Heart right ventricle (tissue), 16 donors: ENCODE measurements at places on chromosomes 3 and 15. TPM values are rescaled to one million over a fixed set of nuclear protein-coding genes. Genes with fewer than 3 reads are reported as not detected.

- no peak for DNase-seq
- no peak overlapping the region for H3K4me3 ChIP-seq
Measured at GRCh38 chr3:11480663-11481298, 162.9 kb downstream of the VGLL4 start.

DNA sequence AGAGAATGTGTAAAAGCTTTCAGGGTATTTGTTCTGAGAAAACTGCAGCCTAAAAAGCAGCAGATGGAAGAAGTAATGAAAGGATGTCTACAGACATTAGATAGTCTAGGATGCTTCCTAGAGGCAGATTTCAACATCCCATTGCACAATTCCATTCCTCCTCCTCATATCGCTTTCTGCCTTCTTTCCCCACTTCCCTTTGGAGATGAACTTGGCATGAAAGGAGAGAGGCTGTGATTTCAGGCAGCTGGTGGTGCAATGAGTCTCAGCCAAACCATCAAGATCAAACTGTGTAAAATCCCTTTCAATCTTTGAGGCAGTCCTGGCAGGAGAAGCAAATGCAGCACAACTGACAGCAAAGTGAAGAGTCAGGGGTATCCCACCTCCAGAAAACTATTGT, 438.7 kb upstream of the KCNMB2 start:
- no peaks in the 10 kb centered on the region for H3K36me3 ChIP-seq
- no peak for DNase-seq
- H3K4me1 ChIP-seq: no peaks in the 10 kb centered on the region
- H3K4me3 ChIP-seq: no peak overlapping the region

DNA sequence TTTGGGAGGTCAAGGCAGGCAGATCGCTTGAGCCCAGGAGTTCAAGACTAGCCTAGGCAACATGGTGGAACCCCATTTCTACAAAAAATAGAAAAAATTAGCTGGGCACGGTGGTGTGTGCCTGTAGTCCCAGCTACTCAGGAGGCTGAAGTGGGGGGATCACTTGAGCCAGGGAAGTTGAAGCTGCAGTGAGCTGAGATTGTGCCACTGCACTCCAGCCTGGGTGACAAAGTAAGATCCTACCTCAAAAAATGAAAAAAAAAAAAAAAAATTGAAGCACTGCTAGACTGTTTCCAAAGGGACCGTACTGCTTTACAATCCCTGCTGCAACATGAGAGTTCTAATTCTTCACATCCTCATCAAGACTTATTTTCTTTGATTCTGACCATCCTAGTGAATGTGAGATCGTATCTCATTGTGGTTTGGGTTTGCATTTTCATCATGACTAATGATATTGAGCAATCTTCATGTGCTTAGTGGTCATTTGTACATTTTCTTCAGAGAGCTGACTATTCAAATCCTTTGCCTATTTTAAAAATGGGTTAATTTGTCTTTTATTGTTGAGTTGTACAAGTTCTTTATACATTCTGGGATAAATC, 10.8 kb downstream of the CMTM8 start:
- H3K4me1 ChIP-seq: peaks cover 9% of the 10 kb centered on the region
- H3K27ac ChIP-seq: no peak overlapping the region
- DNase-seq: no peak
- no peaks in the 10 kb centered on the region for H3K27me3 ChIP-seq

DNA sequence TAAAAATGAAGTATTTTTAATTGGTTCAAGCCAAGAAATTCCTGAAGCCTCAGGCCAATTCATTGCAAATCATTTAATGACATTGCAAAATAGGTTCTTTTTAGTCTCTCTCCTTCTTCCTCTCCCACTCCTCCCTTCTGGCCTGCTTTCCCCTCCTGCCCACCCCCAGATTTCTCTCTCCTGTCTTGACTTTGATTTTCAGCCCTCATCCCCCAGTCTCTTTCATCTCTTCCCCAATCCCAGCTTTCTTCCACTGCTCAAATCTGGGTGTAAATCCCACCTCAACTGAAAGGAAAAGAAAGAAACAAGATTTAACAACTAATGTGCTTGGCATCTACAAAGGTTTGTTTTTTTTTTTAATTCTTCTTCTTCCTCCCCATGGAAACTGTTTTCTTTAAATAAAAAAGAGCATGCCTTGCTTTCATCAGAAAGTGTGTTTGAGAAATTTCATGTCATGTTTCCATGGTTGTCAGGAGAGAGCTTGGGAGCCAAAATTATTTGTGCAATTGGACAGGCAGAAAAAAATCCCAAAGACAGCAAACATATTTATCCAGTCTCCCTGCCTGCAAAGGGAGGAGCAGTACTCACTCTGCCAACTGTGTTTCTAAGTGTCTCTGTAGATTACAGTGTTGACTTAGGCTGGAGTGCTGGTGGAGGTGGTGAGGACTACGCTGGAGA, 50.4 kb downstream of the BOC start:
- DNase-seq: no peak
- H3K4me3 ChIP-seq: no peak overlapping the region
- H3K27me3 ChIP-seq: no peaks in the 10 kb centered on the region

DNA sequence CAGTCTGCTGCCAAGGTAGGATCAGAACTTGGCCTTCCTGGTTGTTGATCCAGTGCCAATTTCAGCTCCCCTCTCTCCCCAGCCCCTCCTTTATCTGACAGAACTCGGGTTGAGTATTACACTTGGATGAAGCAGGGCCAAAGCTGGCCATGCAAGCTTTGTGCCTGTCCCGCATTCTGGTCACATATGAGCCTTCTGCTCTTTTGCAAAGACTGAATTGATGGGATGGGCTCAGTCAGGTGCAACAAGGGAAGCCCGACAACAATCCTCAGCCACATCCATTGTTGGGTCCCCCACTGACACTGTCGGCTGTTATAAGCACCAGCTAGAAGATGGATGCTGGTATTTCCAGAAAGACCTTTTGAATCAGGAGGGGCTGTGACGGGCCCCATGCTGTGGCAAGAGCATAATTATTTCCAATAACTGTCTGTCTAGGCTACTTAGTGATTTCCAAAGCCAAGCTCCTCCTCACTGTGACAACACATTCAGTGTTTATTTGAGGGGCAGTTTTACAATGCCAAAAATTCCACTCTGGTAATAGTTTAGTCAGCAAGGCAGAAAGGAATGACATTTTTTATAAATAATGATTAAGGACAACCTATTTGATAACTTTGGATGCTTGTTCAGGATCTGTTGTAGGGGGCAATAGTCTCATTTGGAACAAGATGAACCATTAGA, 146.8 kb upstream of the FRMD4B start:
- H3K27me3 ChIP-seq: no peaks in the 10 kb centered on the region
- no peak overlapping the region for H3K4me3 ChIP-seq
- H3K27ac ChIP-seq: peak overlapping the region; percentile 15
- H3K36me3 ChIP-seq: no peaks in the 10 kb centered on the region
- peaks cover 14% of the 10 kb centered on the region for H3K4me1 ChIP-seq
- no peak for DNase-seq

GRCh38 chr15:70508561-70509281, 254.6 kb downstream of the UACA start:
- DNase-seq: no peak
- H3K27ac ChIP-seq: no peak overlapping the region
- H3K27me3 ChIP-seq: no peaks in the 10 kb centered on the region
- peaks cover 26% of the 10 kb centered on the region for H3K4me1 ChIP-seq
- no peaks in the 10 kb centered on the region for H3K36me3 ChIP-seq

DNA sequence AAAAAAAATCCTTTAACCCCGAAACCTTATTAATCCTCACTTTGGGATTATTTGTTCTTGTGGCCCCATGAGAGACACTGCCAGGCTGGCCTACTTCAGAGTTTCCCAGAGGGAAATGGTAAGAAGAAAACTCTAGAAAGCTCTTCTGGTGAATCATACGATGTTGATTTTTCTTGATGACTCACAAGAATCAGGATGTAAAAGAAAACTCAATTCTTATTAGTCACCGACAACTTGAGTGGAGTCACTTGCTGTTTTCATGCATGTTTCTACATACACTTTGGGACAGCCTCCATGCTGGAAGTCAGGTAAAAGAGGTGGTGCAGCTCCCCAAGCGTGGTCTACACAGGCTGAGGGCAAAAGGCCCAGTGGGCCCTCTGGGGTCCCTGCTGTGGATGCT, 42.8 kb downstream of the MYO5C start:
- H3K27ac ChIP-seq: no peak overlapping the region
- no peak overlapping the region for H3K4me3 ChIP-seq
- H3K27me3 ChIP-seq: no peaks in the 10 kb centered on the region
- peaks cover 44% of the 10 kb centered on the region for H3K4me1 ChIP-seq
- H3K36me3 ChIP-seq: no peaks in the 10 kb centered on the region

DNA sequence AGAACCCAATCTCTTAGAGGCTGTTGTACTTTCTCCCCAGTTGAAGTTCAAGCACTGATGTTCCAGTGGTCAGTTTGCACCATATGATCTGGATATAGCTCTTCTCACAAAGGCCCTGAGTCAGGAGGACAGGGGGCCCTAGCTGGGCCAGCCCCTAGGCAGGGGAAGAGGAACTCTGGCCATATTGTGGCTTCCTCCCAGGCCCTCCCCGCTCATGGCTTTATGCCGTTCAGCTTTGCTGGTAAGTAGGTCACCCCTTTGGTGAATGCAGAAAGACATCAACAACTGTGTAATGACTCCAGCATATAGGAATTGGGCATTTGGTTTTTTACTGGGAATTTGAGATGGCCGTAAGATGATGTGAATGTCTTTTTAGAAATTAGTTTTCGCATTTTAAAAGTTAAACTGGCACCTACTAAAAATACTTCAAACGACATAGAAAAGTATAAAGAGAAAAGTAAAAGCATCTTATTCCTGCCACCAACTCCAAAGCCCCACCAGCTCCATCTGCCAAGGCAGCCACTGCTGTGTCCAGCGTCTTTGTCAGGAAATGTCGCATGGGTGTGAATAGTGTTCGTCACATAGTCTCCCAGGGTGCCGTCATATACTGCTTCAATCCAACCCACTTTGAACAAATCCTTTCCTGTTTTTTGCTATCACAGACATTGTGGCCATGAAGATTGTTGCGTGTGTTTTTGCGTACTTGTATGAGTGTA, 25.3 kb downstream of the CCR9 start:
- H3K4me1 ChIP-seq: peaks cover 25% of the 10 kb centered on the region
- no peak overlapping the region for H3K27ac ChIP-seq
- H3K4me3 ChIP-seq: no peak overlapping the region
- H3K36me3 ChIP-seq: no peaks in the 10 kb centered on the region
- no peaks in the 10 kb centered on the region for H3K27me3 ChIP-seq

DNA sequence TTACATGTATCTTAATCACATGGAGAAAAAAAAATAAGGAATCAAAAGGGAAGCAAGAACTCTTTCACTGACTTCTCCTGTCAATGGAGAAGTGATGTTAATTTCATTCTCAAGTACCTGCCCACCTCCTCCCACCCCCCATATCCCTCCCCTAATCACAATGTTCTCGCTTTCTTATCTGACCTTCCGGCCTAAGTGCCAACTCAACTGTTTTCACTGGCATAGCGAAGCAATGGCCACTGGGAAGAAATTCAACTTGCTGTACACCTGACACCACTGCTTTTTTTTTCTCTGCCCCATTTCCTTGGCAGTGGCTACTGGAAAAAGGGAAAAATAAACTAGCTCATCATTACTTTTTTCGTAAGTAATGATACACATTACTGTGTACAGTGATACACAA, 3.8 kb downstream of the SGO1 start:
- H3K4me1 ChIP-seq: peaks cover 14% of the 10 kb centered on the region
- H3K27me3 ChIP-seq: no peaks in the 10 kb centered on the region
- no peak overlapping the region for H3K4me3 ChIP-seq
- H3K27ac ChIP-seq: peak overlapping the region; percentile 72
- DNase-seq: no peak
- no peaks in the 10 kb centered on the region for H3K36me3 ChIP-seq

GRCh38 chr3:172701751-172702150, 9.1 kb downstream of the NCEH1 start:
- DNase-seq: no peak
- H3K27ac ChIP-seq: no peak overlapping the region
- no peaks in the 10 kb centered on the region for H3K36me3 ChIP-seq
- H3K4me1 ChIP-seq: peaks cover 32% of the 10 kb centered on the region

GRCh38 chr3:80770106-80771074, 991.1 kb downstream of the GBE1 start:
- H3K27ac ChIP-seq: no peak overlapping the region
- DNase-seq: no peak
- no peaks in the 10 kb centered on the region for H3K36me3 ChIP-seq

DNA sequence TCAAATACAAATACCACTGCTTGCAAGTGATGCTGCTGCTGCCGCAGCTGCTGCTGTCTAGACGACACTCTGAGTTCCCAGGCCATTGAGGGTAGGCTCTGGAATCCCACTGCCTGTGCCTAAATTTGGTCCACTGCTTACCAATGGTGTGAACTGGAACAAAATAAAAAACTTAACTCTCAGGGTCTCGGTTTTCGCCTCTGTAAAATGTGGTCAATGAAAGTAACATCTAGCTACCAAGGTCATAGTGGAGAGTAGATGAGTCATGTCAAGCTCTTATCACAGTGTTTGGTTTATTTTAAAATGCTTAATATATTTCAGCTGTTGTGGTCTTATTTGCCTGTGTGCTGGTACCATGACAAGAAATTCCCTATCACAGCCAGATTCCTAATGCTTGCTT, 299.3 kb downstream of the CLSTN2 start:
- no peaks in the 10 kb centered on the region for H3K36me3 ChIP-seq
- peaks cover 9% of the 10 kb centered on the region for H3K27me3 ChIP-seq
- no peak for DNase-seq
- no peaks in the 10 kb centered on the region for H3K4me1 ChIP-seq

DNA sequence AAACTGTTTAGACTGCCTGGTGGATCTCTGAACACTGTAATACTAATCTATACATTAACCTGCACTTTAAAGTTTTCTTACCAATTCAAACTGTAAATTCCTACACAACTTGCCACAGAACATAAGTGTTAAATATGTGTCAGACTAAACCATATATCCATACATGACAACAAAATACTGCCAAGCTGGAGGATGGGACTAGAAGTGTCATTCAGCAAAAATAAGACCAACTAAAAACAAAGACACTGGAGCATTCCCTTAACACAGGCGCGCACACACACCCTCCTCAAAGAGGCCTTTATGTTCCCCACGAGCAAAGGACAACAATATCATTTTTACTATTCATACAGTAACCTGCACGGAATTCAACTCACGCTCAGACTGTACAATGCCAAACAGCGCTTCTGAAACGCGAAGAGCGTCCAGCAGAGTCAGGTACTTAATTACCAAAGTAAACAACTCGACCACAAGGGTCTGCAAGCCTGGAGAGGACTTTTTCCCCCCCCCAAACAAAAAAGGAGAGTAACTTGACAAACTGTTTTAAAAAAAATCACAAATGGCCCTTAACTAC, 1.1 kb downstream of the DCUN1D1 start:
- H3K4me3 ChIP-seq: peak overlapping the region; percentile 97
- peak overlapping the region; percentile 90 for H3K27ac ChIP-seq
- H3K4me1 ChIP-seq: peaks cover 28% of the 10 kb centered on the region

Gene CPB1
- total RNA-seq: 2.0 TPM

Gene MKRN2OS
- total RNA-seq: 9.0 TPM

Gene RTP3
- total RNA-seq: not detected

Gene RTP4
- total RNA-seq: 0.74 TPM

Gene ZBED2
- not detected for total RNA-seq

Gene STT3B
- 103 TPM for total RNA-seq

Gene IFT80
- total RNA-seq: 10.7 TPM

Gene FOXL2NB
- total RNA-seq: not detected
